ENCODE measurements at places on chromosomes 5 and 9.
A peak's percentile ranks its signal among the peaks of the same experiment; 100 is the strongest.

DNA sequence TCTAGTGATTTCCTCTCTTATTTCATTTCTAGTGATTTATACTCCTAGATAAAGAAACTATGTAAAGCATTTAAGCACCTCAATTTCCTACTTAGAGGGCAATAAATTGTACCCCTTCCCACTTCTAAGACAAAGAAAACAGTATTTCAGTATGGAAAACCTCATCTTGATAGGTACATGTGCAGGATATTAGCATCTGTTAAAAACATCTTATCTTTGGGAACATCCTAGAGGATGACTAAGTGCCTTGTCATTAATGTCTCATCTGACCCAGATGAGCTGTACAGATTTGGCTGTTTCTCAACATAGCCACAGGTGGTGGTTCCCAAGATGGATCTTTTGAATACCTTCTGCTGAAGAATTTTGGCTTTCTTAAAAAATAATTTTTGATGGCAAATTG lies 5.7 kb downstream of the MEGF10 start:
- DNase-seq: no peak

DNA sequence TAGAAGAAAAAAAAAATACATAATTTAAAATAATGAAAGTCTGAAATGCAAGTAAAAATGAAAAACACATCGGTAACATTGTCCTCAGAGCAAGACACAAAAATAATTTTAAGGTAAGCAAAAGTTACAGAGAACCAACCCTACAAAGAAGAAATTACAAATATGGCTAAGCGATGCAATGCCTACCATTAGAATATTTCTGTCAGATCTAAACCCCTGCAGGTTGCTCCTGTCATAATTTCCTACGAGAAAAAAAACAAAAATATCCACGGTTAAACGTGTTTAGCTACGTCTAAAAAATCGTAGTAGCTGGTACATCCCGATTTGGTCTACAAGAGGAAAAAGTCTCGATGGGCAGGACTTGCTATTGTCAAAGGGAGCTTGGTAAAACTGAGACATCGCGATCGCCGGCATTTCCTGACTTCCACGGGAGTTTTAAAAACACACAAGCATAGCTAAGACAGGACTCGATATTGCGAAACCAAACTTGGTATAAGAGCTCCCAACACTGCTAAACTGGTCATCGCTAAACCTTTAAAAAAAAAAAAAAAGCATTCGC lies 1.1 kb upstream of the ANXA2R start:
- DNase-seq: no peak

DNA sequence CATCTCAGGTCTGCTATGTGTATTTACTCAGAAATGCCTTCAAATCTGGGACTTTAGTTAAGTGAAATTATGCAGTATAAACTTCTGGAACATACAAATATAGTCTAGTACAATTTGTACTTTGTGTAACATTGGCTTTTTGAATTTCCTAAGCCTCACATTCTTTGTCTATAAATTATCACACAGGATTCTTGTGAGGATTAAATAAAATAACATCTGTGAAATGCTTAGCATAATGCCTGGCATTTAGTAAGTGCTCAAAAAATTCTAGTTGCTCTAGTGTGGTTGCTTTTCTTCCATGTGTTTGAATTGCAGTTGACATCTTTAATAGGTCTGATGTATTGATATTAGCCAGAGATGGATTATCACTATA lies 2.6 kb downstream of the HMMR start:
- DNase-seq: no peak

- no peak for DNase-seq
These were observed 18.4 kb downstream of the OGN start for GRCh38 chr9:92385953-92386352.

DNA sequence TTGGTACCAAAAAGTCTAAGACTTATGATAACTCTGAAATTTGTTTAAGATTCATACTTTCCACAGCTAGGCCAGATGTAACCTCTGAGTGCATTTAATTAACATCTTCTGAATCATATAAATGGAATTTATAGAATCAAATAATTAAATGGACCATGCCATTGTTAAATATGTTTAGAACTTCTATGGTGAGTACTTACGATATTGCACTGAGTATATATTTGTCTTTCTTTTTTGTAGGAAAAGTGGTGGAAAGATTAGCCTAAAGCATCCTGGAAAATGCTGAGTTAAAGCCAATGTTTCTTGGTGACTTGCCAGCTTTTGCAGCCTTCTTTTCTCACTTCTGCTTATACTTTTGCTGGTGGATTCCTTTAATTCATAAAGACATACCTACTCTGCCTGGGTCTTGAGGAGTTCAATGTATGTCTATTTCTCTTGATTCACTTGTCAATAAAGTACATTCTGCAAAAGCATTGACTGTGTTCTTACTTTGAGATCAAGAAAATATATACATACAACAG lies 11.9 kb downstream of the SPINK6 start:
- DNase-seq: no peak

DNA sequence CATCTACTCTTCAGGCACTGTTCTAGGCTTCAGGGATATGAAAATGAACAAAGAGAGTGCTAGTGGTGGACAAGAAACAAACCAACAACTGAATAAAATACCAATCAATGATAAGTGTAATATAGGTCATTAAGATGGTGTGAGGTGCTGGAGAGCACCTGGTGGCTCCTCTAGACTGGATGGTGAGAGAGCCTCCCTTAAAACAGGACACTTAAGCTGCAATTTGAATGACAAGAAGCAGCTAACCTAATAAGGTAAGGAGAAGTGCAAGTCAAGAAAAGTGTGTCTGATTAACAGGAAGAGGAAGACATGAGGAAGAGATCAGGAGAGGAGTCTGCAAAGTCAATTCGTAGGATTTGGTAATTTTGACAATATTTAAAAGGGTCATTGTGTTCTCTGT lies 23.1 kb downstream of the JAKMIP2 start:
- no peak for DNase-seq

DNA sequence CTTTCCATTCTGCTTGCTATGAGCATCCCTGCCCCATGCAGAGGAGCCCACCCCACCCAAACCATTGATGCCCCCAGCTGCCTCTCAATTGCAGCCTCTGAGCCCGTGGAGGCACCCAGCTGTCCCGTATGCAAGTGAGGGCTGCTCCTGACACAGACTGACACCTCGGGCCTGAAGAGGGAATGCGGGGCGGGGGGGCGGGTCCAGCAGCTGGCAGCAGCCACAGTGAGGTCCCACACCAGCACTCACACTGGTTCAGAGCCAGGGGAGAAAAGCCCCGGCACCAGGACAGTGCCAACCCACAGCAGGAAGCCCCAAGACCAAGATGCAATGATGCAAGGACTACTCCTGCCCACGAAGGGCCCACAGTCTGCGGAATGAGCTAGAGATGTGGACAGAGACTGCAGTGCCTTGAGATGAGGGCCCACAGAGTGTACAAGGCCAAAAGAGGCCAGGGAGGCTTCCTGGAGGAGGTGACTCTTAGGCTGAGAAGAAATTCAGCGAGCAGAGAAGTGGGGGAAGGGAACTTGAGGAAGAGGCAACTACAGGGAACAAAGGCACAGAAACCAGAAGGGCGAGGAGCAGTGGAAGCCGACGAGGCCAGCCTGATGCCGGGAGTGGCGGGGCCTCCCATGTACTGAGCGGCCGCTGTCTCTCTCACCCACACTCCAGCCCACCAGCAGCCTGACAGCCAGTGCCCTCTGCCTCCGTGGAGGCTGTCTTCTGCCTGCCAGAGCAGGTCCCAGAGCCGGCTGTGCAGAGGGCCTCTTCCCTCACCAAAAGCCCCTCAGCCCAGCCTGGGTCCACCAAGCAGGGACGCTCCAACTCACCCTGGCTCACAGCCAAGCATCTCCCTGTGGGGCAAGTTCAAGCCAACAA lies 9.2 kb downstream of the EEIG1 start:
- DNase-seq: peak; percentile 57

DNA sequence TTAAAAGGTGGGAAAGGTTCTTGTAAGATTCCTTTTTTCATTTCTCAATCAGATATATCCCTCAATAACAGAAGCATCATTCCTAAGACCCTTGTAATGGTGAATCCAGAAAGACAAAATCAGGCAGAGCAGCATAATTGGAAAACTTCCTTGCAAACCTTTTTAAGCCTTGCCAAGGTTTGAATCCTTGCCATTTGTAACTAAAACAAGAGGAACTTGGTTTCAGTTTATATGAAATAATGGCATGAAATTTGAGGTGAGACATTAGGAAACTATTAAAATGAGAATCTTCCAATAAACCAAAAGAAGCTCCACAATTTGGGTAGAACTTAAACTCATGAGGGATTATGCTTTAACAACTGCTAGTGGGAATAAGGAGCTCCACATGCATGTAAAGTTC lies 384.7 kb upstream of the SMC2 start:
- no peak for DNase-seq

- peak; percentile 28 for DNase-seq
These were observed 628.0 kb upstream of the ADAMTS16 start for GRCh38 chr5:4511996-4512656.

All from BE2C (cell line).